Activated T-helper 2 cell treated with anti-CD3 and anti-CD28 coated beads, Interferon-gamma antibody, Interleukin-2, Interleukin-4, amounts not matched to agents 10 μg/mL and 5 μg/mL and 100 μg/mL, durations not matched to agents 14 hours and 24 hours and 36 hours (primary cell): ENCODE measurements at places on chromosomes 3 and 15. TPM values are rescaled to one million over a fixed set of nuclear protein-coding genes. Genes with fewer than 3 reads are reported as not detected.

HHLA2 gene
- 0.51 and 0.66 TPM in 2 replicates for total RNA-seq

SCG5 gene
- total RNA-seq = 2.0 and 3.7 TPM in 2 replicates

FBXO40 gene
- total RNA-seq = not detected in 2 replicates

SLC12A1 gene
- total RNA-seq = not detected in 2 replicates

MYRIP gene
- not detected in 2 replicates for total RNA-seq

CAND2 gene
- total RNA-seq = 1.1 and 2.0 TPM in 2 replicates

DNA sequence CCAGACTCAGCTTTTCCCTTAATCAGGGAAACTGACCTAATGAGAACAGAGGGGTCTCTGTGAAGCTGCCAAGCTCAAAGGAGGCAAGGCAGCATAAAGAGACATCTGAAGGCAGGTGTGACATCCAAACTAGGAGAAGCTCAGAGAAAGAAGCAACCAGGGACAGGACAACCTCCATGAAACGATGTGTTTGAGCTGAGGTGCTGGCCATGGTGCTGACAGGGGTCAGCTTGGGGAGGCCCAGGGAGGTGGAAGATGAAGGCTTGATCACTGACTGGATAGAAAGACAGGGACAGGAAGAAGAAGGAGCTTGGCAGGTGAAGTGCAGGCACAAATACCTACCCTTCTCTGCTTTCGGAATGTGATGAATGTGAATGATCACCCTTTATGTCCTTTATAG is 179.5 kb upstream of the NSMCE3 start:
- DNase-seq = no peak

DNA sequence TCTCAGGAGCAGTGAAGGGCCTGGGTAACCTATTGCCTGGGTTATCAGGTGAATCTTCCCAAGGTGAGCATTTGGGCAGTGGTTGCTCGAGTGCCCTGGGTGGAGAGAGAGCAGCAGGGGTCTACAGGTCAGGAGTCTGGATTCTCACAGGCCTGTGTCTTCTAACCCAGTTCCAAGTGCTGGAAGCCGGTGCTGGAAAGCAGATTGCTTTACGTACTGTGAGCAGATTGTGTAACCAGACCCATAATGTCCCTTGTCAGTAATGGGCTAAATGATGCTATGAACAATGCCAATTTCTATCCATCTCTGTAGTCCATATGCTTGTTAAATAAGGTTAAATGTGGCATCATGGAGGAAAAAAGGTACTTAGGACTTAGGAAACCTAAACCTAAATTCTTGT is 106.5 kb downstream of the TPRG1 start:
- DNase-seq = no peak

GRCh38 chr3:168730073-168730472 is 634.3 kb upstream of the GOLIM4 start:
- DNase-seq = no peak

- DNase-seq = no peak
Observed at GRCh38 chr15:44654858-44655257, 8.6 kb downstream of the SPG11 start.

- no peak for DNase-seq
Observed at GRCh38 chr15:93247466-93248121, 158.6 kb upstream of the RGMA start.

- no peak for DNase-seq
Observed at GRCh38 chr3:5390221-5390620, 202.7 kb downstream of the EDEM1 start.
